Activated naive CD4-positive, alpha-beta T cell treated with anti-CD3 and anti-CD28 coated beads for 36 hours (primary cell): ENCODE measurements at places on chromosomes 13 and 19. TPM values are rescaled to one million over a fixed set of nuclear protein-coding genes. Genes with fewer than 3 reads are reported as not detected.

PNMA8B gene
- total RNA-seq, result 0.52 TPM

KLF12 gene
- total RNA-seq, result 19.9 TPM

DNA sequence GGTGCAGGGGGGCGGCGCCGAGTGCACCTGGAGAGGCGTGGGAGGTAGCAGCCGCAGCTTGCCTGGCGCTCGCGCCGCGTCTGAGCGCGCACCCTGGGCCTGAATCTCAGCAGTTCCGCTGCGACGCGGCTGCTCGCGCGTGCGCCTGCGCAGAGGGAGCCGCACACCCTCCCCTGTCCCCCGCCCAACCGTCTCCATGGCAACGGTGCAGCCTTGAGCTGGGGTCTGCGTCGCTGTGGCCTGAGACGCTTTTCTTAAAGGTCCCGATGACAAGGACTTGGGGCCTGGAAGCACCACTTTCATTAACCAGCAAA is at the start of gene PNMA8B:
Gene PNMA8B (minus strand): TSS at position 82 of the 314 bp plus-strand sequence. CDS start 402 bp downstream, outside the sequence.
- H3K4me1 ChIP-seq, result peaks cover 21% of the 10 kb centered on the region
- H3K27me3 ChIP-seq, result peaks cover 29% of the 10 kb centered on the region
- DNase-seq, result peak; percentile 42
- H3K27ac ChIP-seq, result no peak within 1 kb of the TSS
- H3K36me3 ChIP-seq, result no peaks in the 10 kb centered on the region
- peak within 1 kb of the TSS; percentile 74 for H3K4me3 ChIP-seq

GRCh38 chr13:77536358-77536757 is 852 bp downstream of the SCEL start:
- H3K4me3 ChIP-seq, result no peak overlapping the region
- H3K27me3 ChIP-seq, result peaks cover 5% of the 10 kb centered on the region
- H3K27ac ChIP-seq, result no peak overlapping the region
- no peaks in the 10 kb centered on the region for H3K4me1 ChIP-seq
- DNase-seq, result no peak
- H3K36me3 ChIP-seq, result no peaks in the 10 kb centered on the region

GNG8 gene
- 7.1 TPM for total RNA-seq

GRCh38 chr19:9144920-9145319 is 4.7 kb downstream of the ZNF317 start:
- H3K4me3 ChIP-seq, result no peak overlapping the region
- no peak for DNase-seq
- H3K36me3 ChIP-seq, result peaks cover 75% of the 10 kb centered on the region

GRCh38 chr19:52101866-52102562 is 6.4 kb upstream of the ZNF841 start:
- no peaks in the 10 kb centered on the region for H3K27me3 ChIP-seq
- no peak for DNase-seq
- H3K36me3 ChIP-seq, result peaks cover 17% of the 10 kb centered on the region
- no peaks in the 10 kb centered on the region for H3K4me1 ChIP-seq
- H3K4me3 ChIP-seq, result no peak overlapping the region
- H3K27ac ChIP-seq, result no peak overlapping the region

KL gene
- total RNA-seq, result 0.49 TPM

- no peak for DNase-seq
- no peak overlapping the region for H3K27ac ChIP-seq
- H3K4me3 ChIP-seq, result no peak overlapping the region
- peaks cover 8% of the 10 kb centered on the region for H3K36me3 ChIP-seq
- H3K4me1 ChIP-seq, result peaks cover 75% of the 10 kb centered on the region
Measured at GRCh38 chr19:19420570-19421298, 15.3 kb downstream of the GATAD2A start.

FGF9 gene
- total RNA-seq, result not detected

DNA sequence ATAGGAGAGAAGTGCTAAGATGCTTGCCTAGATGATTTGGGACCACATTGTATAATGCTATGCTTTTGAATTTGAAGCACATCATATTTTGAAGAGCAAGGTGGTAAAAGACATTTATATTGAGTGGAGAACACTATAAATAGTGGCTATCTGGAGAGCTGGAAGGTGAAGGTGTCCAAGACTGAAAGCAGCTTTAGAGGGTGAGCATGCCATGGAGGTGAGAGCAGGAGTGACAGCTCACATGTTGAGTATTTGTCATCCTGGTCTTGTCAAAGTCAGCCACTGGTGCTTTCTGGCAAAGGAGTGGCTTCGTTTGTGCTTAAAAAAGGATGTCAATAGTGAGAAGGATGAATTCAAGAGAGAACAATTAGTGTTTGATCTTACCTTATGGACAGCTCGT is 225.9 kb downstream of the COG6 start:
- no peak overlapping the region for H3K4me3 ChIP-seq
- no peak for DNase-seq
- no peaks in the 10 kb centered on the region for H3K36me3 ChIP-seq
- H3K27me3 ChIP-seq, result no peaks in the 10 kb centered on the region
- no peak overlapping the region for H3K27ac ChIP-seq

DNA sequence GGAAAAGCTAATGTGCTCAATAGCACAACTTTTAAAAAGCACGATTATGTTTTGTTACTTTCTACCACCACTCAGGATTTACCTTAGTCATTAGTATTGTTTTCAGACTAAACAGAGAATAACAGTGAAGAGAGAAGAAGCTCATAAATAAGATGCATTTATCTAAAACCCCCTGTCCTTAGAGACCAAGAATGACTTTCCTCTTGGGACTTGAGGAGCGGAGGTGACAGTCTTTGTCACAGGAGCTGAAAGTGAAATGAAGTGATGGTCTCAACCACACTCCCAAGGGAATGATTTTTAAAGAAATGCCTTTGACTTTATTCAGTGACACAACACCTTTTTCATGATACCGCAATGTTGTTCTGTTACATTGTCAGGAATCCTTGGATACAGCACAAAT is 190.6 kb upstream of the NBEA start:
- H3K4me3 ChIP-seq, result no peak overlapping the region
- no peaks in the 10 kb centered on the region for H3K4me1 ChIP-seq
- H3K27ac ChIP-seq, result no peak overlapping the region
- H3K36me3 ChIP-seq, result no peaks in the 10 kb centered on the region
- H3K27me3 ChIP-seq, result peaks cover 28% of the 10 kb centered on the region
